NCI-H187 treated with DMSO at 0.1 percent for 48 hours (cell line): ENCODE measurements at places on chromosomes 2 and 18.

GRCh38 chr2:196170606-196171247, 651 bp downstream of the STK17B start:
- DNase-seq = no peak

DNA sequence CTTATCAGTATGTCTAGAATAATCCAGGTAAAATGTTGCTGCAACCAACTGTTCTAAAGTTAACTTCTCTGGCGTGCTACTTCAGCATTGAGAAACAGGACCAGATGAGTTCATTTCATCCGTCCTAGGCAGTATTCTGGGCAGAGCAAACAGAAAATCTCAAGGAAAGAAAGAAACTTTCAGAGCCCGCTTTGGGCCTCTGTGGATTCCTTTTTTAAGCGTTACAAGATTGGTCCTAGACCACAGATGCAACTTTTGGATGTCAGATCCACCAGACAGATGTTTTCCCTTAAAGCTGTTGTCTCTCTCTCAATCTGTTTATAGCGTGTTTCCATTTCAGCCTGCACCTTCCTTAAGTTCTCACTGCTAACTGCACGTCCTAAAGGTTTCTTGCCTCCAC, 75.0 kb downstream of the BCL2 start:
- no peak for DNase-seq

GRCh38 chr2:178123163-178123562, 10.9 kb downstream of the RBM45 start:
- DNase-seq = no peak

DNA sequence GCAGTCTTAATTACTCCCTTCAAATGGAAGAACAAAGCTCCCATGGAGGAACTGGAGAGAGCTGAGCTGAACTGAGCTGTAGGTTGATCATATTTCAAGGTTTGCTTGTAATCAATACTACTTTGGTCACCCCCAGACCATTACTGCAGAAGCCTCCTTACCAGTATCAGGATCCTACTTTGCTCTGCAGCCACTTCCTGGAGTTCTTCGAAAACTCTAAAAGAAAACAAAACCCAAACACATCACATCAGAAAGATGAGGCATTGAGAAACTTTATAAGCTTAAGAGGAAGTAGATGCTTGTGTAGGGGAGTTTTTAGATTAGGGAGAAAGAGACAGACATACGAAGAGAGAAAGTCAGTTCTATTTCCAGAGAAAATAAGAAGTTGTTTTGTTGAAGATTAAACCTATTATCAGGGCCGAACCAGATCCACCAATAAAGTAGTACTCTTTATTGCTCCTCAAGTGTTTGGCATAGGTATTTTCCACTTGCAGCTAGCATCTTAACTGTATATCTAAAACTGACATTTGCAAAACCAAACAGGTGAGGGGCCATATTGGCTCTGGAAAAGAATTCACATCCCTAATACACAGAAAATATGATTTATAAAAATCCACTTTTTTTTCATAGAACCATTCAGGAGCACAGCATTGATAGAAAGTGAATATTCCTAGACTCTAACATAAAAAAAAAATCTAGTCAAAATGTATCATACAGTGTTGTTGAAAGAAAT, 166.9 kb upstream of the KLF7 start:
- DNase-seq = no peak

DNA sequence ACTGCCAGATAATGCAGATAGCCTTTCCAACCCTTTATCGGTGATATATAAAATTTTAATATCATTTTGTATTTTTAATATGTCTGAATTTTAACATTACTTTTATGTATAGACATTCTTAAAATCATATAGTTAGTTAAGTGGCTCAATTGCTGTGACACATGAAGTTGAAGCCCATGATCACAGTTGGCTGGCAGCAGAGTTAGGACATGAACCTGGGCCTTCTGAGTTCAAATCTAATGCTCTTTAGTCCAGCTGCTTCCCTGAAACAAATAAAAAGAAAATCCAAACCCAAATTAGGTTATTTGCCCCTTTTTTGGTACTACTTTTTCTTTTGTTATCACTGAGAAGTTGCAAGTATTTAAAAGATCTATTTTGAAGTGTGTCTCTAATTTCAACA, 5.6 kb downstream of the ELP2 start:
- no peak for DNase-seq

DNA sequence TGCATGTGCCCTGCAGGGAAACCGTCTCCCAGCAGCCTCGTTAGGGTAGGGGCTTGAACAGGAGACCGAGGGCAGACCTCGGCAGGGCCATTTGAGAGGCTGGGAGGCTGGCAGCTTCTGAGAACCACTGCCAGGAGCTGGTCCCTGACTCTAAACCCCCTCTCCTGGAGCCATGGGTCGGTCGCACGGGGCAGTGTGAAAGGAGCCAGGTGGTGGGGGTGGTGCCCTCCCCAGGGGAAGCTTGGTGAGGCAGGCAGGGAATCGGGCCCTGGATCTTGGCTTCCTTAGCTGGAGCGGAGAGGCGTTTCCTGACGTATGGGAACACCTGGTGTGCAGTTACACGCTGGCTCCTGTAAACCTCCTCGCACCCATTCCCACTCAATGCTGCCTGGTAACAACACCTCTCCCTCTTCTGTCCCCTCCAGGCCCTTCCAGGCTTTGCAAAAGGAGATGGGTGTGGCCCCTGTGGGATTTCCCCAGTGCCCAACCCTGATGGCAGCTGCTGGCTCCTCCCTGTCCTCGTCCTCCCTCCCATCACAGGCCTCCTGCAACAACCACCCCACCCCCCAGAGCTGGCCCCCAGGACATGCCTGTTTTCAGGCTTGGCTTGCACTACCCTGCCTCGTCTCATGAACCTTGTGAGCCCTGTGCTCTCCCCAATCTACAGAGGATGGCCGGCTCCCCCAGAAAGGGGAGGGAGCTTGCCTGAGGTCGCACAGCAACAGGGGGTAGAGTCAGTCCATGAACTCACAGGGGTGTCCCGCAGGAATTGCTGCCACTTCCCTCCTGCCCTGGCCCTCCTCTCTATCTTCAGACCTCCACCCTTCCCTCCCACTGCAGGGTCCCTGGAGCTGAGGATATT, 24.4 kb downstream of the ADRA2B start:
- peak; percentile 21 for DNase-seq

DNA sequence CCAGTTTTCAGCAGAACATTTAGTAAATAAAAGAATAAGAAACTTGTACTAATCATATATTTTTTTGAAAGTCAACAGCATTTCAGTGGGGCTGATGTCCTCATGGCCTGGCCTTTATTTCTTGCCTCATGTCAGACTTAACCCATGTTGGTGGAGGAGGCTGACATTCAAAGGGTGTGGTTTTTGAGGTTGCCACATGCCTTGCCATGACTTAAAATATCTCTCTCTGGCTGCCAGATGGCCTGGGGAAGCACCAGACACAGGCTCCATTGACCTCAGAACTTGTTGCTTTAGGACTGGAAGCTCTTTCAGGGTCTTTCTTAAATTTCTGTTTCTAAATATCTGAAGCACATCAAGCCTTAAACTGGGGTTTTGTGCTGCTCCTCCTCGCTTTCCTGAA, 32.5 kb upstream of the CD28 start:
- DNase-seq = no peak

DNA sequence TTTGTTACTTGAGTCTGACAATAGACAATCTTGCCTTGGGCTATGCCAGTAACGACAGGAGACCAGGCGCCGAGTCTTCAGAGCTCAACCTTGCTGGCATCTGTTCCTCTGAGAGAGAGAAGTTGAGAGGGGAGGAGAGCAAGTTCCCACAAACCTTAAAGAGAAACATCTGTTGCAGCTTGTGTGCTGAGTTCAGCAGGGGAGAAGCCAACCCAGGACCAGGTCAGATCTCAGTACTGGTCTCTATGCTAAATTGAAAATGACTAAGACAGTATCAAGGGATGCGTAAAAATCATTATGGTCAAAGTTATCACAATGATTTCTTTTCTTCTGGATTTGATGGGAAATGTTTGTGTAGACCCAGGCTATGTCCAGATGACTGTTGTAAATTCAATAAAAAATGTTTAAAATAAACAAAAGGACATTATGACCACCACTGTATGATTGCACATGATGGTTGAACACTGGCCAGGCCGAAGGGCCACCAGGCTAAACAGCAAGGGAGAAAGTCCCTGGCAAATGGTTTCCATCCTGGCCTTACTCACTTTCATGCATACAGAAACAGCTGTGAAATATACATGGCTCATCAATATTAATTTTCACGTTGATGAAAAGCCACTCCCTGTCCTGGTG, 100.3 kb upstream of the PMAIP1 start:
- DNase-seq = no peak

- no peak for DNase-seq
Observed at GRCh38 chr18:64809801-64810200, 660.9 kb upstream of the LINC00305 start.

DNA sequence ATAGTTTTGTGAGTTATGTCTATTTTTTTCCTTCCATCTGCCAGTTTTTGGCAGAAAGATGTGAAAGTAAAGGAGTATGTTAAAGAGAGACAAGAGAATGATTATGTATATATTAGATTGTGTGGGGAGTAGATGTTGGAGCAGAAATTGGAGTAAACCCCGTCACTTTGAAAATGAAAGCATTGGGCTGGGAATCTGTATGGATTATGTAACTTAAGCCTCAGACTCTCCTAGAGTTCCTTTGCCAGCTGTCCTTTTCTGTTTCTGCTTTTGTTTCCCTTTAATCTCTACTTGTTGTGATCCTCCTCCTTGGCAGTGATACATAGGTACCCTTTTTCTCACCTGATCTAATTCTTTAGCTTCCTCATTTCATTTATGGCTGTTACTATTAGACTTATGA, 19.2 kb downstream of the CCDC138 start:
- DNase-seq = no peak

DNA sequence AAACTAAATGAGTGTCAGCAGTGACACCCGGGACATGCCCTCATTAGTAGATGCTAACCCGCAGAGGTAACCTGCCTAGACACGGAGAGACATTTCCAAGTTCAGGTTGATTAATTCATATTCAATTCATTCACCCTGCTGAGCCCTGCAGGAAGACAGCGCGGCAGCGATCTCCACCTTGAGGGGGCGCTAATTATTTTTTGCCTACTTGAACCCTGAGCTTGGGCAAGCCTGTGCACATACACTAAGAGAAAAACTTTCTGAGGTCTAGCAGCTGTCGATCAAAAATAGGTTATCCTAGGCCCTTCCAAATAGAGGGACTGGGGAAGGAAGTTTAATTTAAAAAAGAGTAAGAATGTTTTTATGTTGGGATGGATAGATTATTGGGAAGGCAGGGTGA, 1.3 kb upstream of the LYPD6 start:
- DNase-seq = no peak

- DNase-seq = no peak
Observed at GRCh38 chr2:1791006-1791605, 46.8 kb upstream of the PXDN start.

GRCh38 chr2:159089543-159089942, 121.1 kb downstream of the TANC1 start:
- DNase-seq = no peak

GRCh38 chr2:19527771-19528170, 169.3 kb upstream of the OSR1 start:
- DNase-seq = no peak

DNA sequence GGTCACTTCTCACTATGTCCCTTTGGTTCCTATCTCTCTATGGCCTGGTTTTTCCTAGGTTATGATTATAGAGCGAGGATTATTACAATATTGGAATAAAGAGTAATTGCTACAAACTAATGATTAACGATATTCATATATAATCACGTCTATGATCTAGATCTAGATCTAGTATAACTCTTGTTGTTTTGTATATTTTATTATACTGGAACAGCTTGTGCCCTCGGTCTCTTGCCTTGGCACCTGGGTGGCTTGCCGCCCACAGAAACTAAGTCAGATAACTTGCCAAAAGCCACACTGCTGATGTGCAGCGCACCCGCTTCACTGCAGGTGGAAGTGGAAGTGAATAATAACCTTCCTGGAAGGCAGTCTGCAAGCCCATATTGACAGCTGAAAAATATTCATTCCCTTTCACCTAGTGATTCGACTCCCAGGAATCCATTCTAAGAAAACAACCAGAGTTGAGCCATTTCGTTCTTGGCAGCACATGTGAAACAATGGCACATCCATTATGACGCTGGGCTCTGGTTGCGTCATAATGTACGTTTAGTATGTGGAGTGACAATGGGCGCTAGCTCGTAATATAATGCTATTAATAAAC, 725 bp upstream of the ANKRD53 start:
- DNase-seq = no peak

DNA sequence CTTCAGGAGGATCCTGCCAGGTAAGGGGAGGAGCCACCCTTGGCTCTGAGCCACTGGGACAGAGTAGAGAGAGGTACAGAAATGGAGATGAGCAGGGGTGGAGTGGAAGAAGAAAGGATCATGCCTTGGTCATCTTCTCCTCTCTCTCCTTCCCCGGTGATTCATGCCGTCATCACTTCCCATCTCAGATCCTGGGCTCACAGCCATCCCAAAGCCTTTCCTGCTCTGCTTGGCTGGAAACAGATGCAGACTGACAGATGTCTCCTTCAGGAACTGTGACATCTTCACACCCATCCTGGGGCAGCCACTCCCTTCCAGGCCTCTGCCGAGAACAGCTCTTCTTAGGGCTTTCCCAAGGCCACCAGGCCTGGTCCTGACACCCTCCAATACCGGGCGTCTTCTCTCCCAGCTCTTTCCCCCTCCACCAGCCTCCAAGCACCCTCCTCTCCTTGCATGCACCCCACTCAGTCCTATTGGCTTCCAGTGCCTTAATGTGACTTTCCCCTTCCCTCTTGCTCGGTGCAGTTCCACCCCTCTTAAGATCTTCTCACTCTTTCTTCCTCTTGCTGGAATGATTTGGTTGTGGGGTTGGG, 58.3 kb upstream of the TNP1 start:
- no peak for DNase-seq

- DNase-seq = no peak
Observed at GRCh38 chr18:44830581-44830980, 149.9 kb downstream of the SETBP1 start.

GRCh38 chr2:83953697-83954096, 505.4 kb downstream of the SUCLG1 start:
- no peak for DNase-seq
